GM23338 (cell line): ENCODE measurements at places on chromosomes 12 and 14. TPM values are rescaled to one million over a fixed set of nuclear protein-coding genes. Genes with fewer than 3 reads are reported as not detected.

The CLEC6A gene
- 0.19 TPM in 1 of 2 replicates, not detected in the other for total RNA-seq

The SLC25A47 gene
- not detected in 2 replicates for total RNA-seq

The AKAP3 gene
- total RNA-seq = 1.9 and 3.2 TPM in 2 replicates

The SYCP3 gene
- 0.07 TPM in 1 of 2 replicates, not detected in the other for total RNA-seq

- H3K36me3 ChIP-seq = no peaks in the 10 kb centered on the region
- DNase-seq = no peak
- H3K4me3 ChIP-seq = no peak overlapping the region
- H3K4me1 ChIP-seq = no peaks in the 10 kb centered on the region
Measured at GRCh38 chr12:1924996-1925683, 6.7 kb upstream of the CACNA2D4 start.

DNA sequence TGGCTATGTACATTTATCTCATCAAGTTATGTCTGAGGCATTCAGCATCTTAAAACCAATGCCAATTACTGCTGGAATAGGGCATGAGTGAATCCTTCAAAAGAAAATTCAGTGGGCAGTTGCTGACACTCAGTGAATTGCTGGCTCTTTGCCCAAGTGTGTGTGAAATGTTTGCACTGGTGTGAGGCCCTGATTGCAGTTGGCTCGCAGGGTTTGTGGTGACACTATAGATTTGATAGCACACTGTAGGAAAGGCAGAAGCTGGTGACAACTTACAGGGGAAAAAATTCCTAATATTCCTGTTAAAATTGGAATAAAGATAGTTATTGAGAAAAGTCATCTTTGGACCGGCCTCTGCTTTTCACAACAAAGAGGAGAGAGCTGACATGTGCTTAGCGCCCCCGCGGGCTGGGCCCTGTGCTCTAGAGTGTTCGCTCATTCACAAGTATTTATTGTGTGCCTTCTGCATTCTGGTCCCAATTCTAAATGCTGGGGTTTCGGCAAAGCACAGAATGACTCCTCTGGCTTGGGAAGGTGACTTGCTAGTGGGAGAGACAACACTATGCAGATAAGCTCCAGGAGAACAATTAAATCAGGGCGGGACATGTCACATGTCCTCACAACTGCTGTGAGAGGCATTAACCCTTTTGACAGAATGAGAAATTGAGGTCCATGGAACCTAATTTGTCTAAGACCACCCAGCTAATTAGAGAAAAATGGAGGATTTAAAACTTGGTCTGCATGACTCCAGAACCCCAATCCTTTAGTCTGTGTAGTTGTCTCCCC lies 418.7 kb downstream of the NPAS3 start:
- DNase-seq = no peak
- H3K4me1 ChIP-seq = peaks cover 12% of the 10 kb centered on the region; the same call in 1 of the 2 replicates
- no peaks in the 10 kb centered on the region for H3K27me3 ChIP-seq

- H3K27me3 ChIP-seq = no peaks in the 10 kb centered on the region
- peaks cover 22% of the 10 kb centered on the region for H3K4me1 ChIP-seq
- H3K36me3 ChIP-seq = no peaks in the 10 kb centered on the region
- no peak overlapping the region for H3K27ac ChIP-seq
Measured at GRCh38 chr14:34501004-34501580, 38.4 kb downstream of the EAPP start.

DNA sequence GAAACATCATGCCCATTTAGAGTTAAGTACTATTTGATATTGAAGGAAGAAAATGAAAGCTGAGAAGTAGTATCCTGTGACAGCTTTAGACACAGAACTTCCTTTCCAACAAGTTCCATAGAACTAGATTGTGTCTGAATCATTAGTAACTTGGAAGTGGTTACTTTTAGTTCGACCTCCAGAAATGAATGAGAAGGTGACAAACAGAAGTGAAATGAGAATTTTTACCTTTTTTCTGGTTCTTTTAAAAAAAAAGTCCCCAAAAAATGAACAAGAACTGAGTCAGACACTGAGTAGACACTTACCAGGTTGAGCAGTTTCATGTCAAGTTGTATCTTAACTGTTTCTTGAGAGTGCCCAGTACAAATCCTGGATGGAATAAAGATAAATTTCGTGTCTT lies 3.0 kb downstream of the ATP6V0A2 start:
- H3K36me3 ChIP-seq = peaks cover 13% of the 10 kb centered on the region
- DNase-seq = no peak
- H3K4me1 ChIP-seq = peaks cover 15% of the 10 kb centered on the region
- H3K27ac ChIP-seq = no peak overlapping the region

- H3K4me3 ChIP-seq = peak overlapping the region; percentile 48
- peak; percentile 85 for DNase-seq
- peak overlapping the region; percentile 82 for H3K27ac ChIP-seq
Measured at GRCh38 chr12:57842342-57843294, 3.9 kb downstream of the CTDSP2 start.

- H3K4me1 ChIP-seq = peaks cover 60% of the 10 kb centered on the region
- no peak overlapping the region for H3K4me3 ChIP-seq
- H3K36me3 ChIP-seq = no peaks in the 10 kb centered on the region
- DNase-seq = no peak
Measured at GRCh38 chr12:81207664-81208063, 129.8 kb downstream of the ACSS3 start.

DNA sequence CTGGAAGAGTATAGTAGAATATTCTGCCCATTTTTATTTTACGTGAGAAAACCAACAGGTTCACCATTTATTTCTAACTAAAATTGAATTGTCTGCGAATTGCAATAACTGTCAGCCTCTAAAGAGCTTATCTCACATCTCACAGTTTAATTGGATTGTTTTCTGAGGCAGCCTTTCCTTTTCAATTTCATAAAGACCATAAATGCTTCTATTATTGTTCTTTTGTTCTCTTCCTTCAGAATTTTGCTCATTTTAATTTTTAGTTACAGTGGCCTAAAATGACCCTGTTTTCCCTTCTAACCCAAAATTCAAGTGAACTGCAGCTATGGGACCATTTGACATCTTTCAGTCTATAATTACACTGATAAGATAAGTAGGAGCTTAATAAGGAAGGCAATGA lies 147.6 kb downstream of the KLHL28 start:
- no peaks in the 10 kb centered on the region for H3K36me3 ChIP-seq
- H3K27me3 ChIP-seq = no peaks in the 10 kb centered on the region
- no peak for DNase-seq

GRCh38 chr12:93698307-93699092 lies 21.3 kb downstream of the CRADD start:
- H3K4me1 ChIP-seq = peaks cover 31% of the 10 kb centered on the region
- no peaks in the 10 kb centered on the region for H3K27me3 ChIP-seq
- peak overlapping the region; percentile 85 for H3K27ac ChIP-seq

DNA sequence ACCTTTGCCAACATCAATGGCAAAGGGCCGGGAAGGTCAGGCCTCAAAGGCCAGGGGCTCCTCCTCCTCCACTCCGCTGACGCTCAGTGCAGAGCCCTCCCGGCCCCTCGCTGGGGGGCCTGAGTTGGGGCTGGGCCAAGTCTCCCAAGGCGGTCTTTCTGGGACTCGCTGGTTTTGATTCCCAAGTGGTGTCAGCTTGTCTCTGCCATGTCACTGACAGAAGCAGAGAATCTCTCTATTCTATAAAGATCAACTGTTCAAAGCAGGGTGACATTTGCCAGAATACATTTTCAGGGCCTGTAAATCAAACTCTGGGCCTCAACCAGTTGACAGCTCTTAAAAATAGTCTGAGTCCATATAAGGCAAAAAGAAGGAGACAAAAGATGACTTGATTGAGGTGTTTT lies 75.9 kb downstream of the CCDC88C start:
- H3K27me3 ChIP-seq = no peaks in the 10 kb centered on the region
- no peak overlapping the region for H3K4me3 ChIP-seq
- no peaks in the 10 kb centered on the region for H3K36me3 ChIP-seq
- H3K4me1 ChIP-seq = no peaks in the 10 kb centered on the region

DNA sequence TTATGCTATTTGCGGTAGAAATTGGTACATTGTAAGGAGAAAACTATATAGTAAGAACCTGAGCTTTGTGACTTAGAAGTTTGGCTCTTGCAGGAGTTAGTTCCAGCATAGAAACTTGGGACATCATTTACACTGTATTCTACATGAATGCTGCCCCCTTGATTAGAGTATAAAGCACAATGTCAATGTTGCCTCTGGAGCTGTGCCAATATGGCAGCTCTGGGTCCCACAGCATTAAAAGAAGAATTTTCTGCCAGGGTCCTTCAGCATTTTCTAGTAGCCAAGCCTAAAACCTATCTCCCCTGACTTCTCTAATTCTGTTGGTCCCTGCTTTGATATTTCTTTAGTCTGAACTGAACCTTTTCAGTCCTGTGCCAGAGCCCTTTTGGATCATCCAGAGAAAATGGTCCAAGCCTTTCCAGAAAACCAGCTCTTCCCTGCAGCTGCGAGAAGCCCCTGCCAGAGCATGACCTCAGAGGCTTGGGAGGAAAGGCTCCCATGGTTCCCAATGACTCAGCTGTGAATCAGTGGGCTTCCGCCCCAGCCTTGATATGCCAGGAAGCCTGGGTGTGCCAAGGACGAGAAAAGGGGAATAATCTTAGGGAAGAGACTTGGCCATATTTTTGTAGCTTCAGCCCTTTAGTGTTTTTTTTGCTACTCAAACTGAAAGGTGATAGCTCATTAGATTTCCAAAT lies 43.2 kb downstream of the PLEKHG7 start:
- no peak overlapping the region for H3K4me3 ChIP-seq
- no peaks in the 10 kb centered on the region for H3K36me3 ChIP-seq
- no peak for DNase-seq
- no peaks in the 10 kb centered on the region for H3K27me3 ChIP-seq
- H3K4me1 ChIP-seq = no peaks in the 10 kb centered on the region

- no peak for DNase-seq
- no peaks in the 10 kb centered on the region for H3K36me3 ChIP-seq
- no peak overlapping the region for H3K4me3 ChIP-seq
- H3K27ac ChIP-seq = no peak overlapping the region
- no peaks in the 10 kb centered on the region for H3K4me1 ChIP-seq
Measured at GRCh38 chr12:102847131-102847530, 69.9 kb downstream of the PAH start.

DNA sequence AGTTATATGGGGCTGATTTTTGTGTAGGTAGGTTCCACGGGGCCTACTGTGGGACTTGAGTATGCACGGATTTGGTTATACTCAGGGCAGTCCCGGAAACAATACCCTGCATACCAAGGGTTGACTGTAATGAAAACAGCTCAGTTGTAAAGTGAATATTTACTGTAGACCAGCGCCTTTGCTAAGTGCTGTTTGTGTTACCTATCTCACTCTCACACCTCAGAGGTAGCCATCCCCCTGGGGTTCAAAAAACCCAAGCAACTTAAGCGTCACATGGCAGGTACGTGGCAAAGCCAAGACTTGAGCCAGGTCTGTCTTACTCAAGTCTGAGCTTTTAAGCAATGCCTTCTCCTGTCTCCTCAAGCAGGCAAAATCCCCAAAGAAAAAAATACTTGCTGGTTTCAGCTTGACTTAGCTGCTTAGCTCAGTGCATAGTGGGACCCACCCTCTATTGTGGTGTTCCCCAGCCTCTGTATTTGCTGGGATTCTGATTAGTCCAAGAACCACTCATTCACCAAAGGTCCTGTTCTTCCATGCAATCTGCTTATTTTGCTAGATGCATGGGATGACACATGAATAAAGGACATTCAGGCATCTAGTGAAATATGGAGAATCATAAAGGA lies 34.2 kb upstream of the STRN3 start:
- peak overlapping the region; percentile 88 for H3K27ac ChIP-seq
- no peaks in the 10 kb centered on the region for H3K36me3 ChIP-seq
- no peak overlapping the region for H3K4me3 ChIP-seq
- peaks cover 18% of the 10 kb centered on the region for H3K4me1 ChIP-seq
- no peaks in the 10 kb centered on the region for H3K27me3 ChIP-seq
- peak; percentile 47 for DNase-seq

GRCh38 chr14:90797451-90797850 lies 18.8 kb downstream of the TTC7B start:
- H3K4me3 ChIP-seq = no peak overlapping the region
- no peaks in the 10 kb centered on the region for H3K36me3 ChIP-seq
- H3K27ac ChIP-seq = no peak overlapping the region
- no peaks in the 10 kb centered on the region for H3K27me3 ChIP-seq
- DNase-seq = no peak
- no peaks in the 10 kb centered on the region for H3K4me1 ChIP-seq

DNA sequence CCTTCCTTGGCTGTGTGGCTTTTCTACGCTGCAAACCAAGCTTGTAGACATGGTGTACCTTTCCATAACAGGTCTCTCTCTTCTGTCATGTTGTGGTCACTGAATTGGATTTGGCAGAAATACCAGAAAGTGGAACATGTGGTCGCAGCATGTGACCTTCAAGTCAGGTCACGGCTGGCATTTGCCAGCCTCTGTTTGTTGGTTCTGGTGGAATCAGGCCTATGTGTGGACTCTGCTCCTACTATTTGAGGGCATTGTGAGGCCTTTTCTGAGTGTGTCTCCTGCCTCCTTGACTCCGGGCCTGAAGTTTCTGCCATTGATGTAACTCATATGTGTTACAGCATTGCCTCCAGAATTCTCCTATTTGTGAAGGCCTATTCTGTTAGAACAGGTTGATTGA lies 116.7 kb downstream of the CACNA1C start:
- H3K27me3 ChIP-seq = no peaks in the 10 kb centered on the region
- H3K4me1 ChIP-seq = no peaks in the 10 kb centered on the region
- H3K36me3 ChIP-seq = no peaks in the 10 kb centered on the region
- no peak overlapping the region for H3K4me3 ChIP-seq
- no peak overlapping the region for H3K27ac ChIP-seq
